ENCODE measurements at places on chromosomes 12 and 14.
A peak's percentile ranks its signal among the peaks of the same experiment; 100 is the strongest.

DNA sequence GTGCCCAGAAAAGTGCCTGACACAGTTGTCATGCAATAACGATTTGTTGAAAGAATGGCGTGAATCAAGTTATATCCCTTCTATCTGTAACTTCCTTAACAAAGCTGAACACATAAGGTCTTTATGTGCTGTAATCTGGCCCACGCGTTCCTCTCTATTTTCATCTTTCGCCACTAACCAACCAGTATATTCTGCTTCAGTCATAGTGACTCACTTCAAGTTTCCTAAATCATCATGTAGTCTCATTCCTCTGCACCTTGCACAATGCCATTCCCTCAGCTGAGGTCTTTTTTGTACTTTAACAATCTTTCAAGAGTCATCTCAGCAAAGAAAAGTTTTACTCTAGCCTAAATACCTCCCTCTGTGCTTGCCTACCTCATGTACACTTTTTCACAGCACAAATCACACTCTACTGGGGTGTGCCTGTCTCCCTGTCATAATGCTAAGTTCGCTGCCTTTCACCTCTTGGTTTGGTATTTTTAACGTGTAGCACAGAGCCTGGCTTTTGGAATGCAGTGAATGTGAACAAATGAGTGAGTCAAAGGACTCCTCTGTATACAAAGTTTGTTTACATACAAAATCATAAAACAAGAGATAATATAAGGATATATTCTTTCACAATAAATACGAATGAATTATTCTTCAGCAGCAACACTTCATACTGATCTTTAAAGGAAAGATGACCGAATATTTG is 2.9 kb upstream of the CMAS start:
- H3K4me1 ChIP-seq = peaks cover 6% of the 10 kb centered on the region
- H3K4me3 ChIP-seq = no peak overlapping the region
- H3K27me3 ChIP-seq = no peaks in the 10 kb centered on the region
- no peak overlapping the region for H3K27ac ChIP-seq

GRCh38 chr14:94328196-94328595 is 5.1 kb upstream of the SERPINA6 start:
- no peaks in the 10 kb centered on the region for H3K4me1 ChIP-seq
- no peaks in the 10 kb centered on the region for H3K27me3 ChIP-seq
- H3K27ac ChIP-seq = no peak overlapping the region
- no peak for DNase-seq

- H3K4me3 ChIP-seq = no peak overlapping the region
- no peak for DNase-seq
- H3K36me3 ChIP-seq = no peaks in the 10 kb centered on the region
- H3K27me3 ChIP-seq = no peaks in the 10 kb centered on the region
- H3K27ac ChIP-seq = no peak overlapping the region
Measured at GRCh38 chr12:90062799-90063198, 354.2 kb upstream of the ATP2B1 start.

- H3K4me1 ChIP-seq = no peaks in the 10 kb centered on the region
- no peaks in the 10 kb centered on the region for H3K27me3 ChIP-seq
- no peaks in the 10 kb centered on the region for H3K36me3 ChIP-seq
- H3K27ac ChIP-seq = no peak overlapping the region
- H3K4me3 ChIP-seq = no peak overlapping the region
Measured at GRCh38 chr14:33908540-33909223, 42.2 kb downstream of the EGLN3 start.

DNA sequence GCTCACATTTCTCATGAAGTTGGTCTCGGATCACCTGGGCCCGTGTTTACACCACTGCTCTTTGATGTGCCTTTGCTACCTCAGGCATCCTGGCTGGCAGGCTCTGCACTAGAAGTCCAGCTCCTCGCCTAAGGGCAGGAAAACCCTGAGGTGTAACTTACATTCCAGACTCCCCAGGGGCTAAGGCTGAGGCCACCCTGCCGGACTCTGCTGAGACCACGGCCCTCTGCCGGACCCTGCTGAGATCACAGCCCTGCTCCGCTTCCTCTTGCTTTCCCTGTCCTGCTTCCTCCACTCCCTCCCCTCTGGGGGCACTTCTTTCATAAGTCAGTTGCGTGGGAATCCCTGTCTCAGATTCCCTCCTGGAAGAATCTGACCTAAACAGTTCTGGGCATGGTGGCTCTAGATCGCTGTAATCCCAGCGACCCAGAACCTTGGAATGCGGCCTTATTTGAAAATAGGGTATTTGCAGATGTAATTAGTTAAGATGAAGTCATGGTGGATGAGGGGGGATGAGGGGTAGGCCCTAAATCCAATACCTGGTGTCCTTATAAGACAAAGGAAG is 17.2 kb downstream of the RILPL1 start:
- peaks cover 23% of the 10 kb centered on the region for H3K36me3 ChIP-seq
- peaks cover 9% of the 10 kb centered on the region for H3K4me1 ChIP-seq
- no peak overlapping the region for H3K4me3 ChIP-seq
- DNase-seq = no peak

DNA sequence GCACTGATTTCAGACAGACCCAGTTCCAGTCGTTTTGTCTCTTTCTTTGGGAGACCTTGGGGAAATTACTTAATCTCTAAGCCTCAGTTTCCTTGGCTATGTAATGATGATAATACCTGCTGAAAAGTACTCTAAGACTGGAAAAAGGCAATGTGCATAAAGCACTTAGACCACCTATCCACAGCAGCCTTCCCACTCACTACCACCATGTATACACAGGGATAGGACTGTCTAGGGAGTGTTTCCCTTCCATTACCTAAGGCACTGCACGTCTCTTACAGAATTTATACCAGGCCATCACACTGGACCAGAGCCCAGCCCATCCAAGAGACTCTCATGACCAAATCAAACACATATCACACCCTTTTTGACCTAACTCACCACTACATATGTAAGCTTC is 6.3 kb downstream of the RPS29 start:
- no peak overlapping the region for H3K4me3 ChIP-seq
- no peaks in the 10 kb centered on the region for H3K27me3 ChIP-seq
- peaks cover 21% of the 10 kb centered on the region for H3K4me1 ChIP-seq
- no peak for DNase-seq
- H3K27ac ChIP-seq = no peak overlapping the region

DNA sequence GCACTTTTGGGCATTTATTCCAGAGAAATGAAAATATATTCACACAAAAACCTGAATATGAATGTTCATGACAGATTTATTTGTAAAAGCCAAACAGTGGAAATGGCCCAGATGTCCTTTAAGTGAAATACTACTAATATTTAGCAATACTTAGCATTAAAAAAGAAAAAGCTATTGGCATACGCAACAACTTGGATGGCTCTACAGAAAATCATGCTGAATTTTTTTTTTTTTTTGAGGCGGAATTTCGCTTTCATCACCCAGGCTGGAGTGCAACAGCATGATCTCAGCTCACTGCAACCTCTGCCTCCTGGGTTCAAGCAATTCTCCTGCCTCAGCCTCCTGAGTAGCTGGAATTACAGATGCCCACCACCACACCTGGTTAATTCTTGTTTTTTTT is 24.1 kb downstream of the FGD6 start:
- H3K27ac ChIP-seq = no peak overlapping the region
- H3K36me3 ChIP-seq = no peaks in the 10 kb centered on the region
- no peak overlapping the region for H3K4me3 ChIP-seq

DNA sequence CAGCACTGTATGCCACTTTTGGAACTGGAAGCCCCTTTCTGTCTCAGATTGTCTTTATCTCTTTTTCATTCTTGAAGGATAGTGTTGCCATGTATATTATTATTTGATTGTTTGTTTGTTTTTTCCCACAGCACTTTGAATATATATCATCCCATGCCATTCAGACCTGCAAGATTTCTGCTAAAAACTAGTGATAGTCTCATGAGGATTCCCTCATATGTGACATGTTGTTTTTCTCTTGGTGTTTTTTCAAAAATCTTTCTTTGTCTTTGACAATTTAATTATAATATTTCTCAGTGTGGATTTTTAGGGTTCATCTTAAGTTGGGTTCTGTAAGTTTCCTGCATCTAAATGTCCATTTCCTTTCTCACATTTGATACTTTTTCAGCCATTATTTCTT is 36.8 kb upstream of the SCAF11 start:
- no peak overlapping the region for H3K27ac ChIP-seq
- no peaks in the 10 kb centered on the region for H3K4me1 ChIP-seq
- no peak for DNase-seq
- no peaks in the 10 kb centered on the region for H3K27me3 ChIP-seq
- no peak overlapping the region for H3K4me3 ChIP-seq
- H3K36me3 ChIP-seq = no peaks in the 10 kb centered on the region

- H3K27ac ChIP-seq = no peak overlapping the region
- H3K4me3 ChIP-seq = no peak overlapping the region
- H3K27me3 ChIP-seq = no peaks in the 10 kb centered on the region
Measured at GRCh38 chr12:101323255-101323654, 43.4 kb downstream of the UTP20 start.

DNA sequence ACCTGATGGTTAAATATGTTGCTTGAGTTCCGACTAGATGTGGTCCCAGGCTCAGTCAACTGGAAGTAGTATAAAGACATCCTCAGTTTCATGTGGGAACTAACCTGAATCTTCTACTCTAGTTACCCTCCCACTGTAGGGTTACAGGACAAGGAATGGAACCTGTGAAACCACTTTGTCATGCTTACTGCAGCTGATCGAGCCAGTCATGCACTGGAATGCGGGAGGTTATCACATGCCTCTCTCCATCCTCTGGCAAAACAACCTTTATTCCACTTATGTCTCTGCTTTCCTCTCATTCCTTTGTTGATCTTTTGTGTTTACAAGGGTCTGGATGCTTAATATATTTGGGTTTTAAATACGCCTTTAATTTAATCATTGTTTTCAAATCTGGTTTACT is 111.9 kb upstream of the DDHD1 start:
- no peaks in the 10 kb centered on the region for H3K27me3 ChIP-seq
- no peak overlapping the region for H3K4me3 ChIP-seq
- no peaks in the 10 kb centered on the region for H3K36me3 ChIP-seq

DNA sequence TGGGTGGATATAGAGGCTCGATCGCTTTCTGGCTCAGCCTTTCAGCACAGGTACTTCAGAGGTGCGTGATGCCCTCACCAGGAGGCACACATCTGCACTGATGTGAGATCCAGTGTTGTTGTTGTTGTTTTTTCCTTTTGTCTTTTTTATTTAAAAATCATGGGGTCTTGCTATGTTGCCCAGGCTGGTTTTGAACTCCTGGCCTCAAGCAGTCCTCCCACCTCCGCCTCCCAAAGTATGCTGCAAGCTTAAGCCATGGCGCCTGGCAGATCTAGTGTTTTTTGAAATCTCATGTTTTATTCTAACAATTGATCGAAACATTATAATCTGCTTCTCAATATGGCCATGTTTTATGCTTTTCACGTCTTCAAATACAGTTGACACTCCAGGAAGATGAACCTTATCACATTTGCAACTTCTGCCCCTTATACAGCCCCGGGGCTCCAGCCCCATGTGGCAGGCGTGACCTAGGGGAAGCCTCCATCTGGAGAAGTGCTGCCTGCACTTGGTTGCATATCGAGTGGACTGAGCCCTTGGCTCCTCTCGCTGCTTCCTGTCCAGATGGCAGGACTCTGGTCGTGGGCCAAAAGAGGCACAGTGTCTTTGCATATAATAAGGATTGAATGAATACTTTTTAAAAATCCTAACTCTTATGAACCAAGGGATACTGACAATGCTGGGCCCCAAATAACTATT is 71.7 kb downstream of the TRAF3 start:
- H3K27me3 ChIP-seq = no peaks in the 10 kb centered on the region
- peak overlapping the region; percentile 56 for H3K4me3 ChIP-seq
- no peak for DNase-seq
- peak overlapping the region; percentile 46 for H3K27ac ChIP-seq
- peaks cover 12% of the 10 kb centered on the region for H3K4me1 ChIP-seq
- H3K36me3 ChIP-seq = no peaks in the 10 kb centered on the region

DNA sequence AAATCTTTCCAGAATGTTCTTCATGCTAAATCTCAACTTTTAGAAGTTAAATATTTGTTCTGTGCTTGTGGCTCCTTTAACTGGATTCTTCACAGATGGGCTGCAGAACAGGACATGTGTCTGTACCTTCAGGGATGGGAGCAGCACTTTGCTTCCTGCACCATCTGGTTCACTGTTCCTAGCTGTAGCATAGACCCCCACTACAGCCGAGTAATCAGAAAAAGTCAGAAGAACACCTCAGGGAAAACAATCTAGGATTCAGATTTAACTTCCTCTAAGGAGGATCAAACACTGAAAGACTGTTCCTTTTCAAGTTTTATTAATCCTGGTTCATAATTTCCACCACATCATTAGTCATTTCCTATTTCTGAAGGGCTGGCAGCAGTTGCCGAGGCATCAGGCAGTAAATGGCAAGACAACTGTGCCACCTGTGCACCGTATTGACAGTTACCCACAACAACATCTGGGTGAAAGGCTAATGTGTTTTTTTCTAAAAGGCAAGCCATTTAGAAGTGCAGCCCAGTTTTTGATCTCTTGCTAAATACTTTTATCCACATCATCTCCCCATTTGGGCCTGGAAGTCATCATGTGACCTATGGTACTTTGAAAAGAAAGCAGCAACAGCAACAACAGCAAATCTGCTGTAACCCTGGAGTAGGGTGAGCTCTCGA is 212.8 kb upstream of the BMP4 start:
- no peaks in the 10 kb centered on the region for H3K36me3 ChIP-seq
- no peak overlapping the region for H3K4me3 ChIP-seq
- H3K27ac ChIP-seq = no peak overlapping the region
- peaks cover 45% of the 10 kb centered on the region for H3K4me1 ChIP-seq

DNA sequence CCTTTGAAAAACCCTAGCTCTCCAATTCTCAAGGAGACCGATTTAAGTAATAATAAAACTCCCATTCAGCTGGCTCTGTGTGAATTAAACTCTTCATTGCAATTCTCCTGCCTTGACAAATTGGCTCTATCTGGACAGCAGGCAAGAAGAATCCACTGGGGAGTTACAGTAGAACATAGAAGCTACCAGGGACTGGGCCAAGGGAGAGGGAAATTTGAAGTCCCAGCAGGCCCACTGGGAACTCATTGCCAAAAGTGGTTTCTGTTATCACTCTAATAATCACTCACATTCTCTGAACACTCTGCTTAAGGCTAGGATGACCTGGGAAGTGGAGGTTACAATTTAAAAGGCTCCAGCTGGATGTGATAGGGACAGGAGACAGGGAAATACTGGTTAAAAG is 384.5 kb upstream of the CCDC196 start:
- H3K27ac ChIP-seq = no peak overlapping the region
- H3K4me3 ChIP-seq = no peak overlapping the region
- no peaks in the 10 kb centered on the region for H3K27me3 ChIP-seq
- H3K36me3 ChIP-seq = no peaks in the 10 kb centered on the region

- no peak for DNase-seq
- peaks cover 2% of the 10 kb centered on the region for H3K4me1 ChIP-seq
- H3K27ac ChIP-seq = no peak overlapping the region
Measured at GRCh38 chr12:121391619-121392324, 8.1 kb upstream of the RNF34 start.

DNA sequence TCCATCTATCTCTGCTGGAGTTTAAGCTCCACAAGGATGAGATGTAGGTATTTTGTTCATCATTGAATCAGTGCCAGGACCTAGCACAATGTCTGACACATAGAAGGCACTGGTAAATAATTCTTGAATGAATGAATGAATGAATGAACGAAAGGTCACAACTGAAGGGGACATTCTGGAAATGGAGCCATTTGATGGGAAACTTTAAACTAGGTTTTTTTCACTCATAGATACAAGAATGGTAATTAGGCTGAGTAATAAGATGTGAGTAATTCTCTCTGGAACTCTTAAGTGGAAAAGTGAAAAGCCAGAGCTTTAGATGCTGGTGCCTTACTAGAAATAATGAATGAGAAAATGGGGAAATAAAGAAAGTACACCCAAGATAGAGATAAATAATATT is 44.3 kb downstream of the SCN8A start:
- no peaks in the 10 kb centered on the region for H3K36me3 ChIP-seq
- DNase-seq = no peak
- no peak overlapping the region for H3K27ac ChIP-seq
- H3K27me3 ChIP-seq = no peaks in the 10 kb centered on the region
- no peaks in the 10 kb centered on the region for H3K4me1 ChIP-seq
